ENCODE measurements at places on chromosomes 2 and 18.

- DNase-seq, result no peak
These were observed 263.9 kb downstream of the ALPK2 start for GRCh38 chr18:58364876-58365528.

DNA sequence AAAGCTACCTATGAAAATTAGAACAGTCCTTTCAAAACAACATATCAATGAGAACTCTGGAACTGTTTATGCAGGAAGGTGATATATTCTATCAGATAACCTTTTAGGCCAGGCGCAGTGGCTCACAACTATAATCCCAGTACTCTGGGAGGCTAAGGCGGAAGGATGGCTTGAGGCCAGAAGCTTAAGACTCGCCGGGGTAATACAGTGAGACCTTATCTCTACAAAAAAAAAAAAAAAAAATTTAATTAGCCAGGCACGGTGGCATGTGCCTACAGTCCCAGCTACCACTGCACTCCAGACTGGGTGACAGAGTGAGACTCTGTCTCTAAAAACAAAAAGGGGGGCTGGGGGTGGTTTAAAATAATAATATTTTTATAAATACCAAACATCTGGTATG is 77.9 kb downstream of the OSBPL1A start:
- no peak for DNase-seq

DNA sequence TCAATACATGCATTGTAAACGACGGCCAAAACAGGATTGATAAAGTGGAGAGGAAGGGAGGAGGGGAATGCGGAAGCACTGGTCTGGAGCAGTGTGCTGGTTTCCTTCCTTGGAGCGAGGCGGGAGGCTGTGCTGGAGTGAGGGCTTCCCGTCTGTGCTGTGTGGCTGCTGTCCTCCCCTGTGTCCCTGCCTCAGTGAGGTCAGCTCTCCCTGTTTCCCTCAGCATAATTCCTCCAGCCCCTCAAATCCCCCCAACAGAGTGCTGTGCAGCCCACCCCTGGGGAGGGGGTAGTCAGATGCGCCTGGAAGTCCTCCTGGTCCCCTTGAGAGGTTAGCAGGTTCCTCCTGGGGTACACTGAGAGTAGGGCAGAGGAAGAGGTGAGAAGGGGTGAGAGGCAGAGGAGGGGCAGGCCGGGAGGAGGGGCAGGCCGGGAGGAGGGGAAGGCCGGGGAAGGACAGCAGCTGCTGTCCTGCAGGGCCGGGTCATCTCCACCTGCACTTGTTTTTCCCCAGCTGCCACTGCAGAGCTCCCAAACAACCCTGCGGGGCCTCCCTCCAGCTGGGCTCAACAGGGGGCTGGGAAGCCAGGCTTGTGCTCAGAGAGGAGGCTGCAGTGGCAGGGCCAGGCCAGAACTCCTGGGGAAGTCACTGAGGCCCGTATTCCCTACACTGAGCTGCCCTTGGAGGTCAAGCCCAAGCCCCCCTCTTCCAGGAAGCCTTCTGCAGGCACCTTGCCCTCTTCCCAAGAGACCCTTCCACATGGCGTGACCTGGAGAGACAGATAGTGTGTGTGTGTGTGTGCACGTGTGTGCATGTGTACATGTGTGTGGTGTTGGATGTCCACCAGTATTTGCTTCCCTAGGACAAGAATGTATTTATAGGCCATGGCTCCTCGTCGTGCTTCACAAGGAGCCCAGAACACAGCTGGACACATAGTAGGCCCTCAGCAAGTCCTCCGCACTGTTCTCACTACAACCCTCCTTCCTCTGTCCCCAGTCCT is 13.2 kb upstream of the ATP6V1B1 start:
- DNase-seq, result peak; percentile 58

DNA sequence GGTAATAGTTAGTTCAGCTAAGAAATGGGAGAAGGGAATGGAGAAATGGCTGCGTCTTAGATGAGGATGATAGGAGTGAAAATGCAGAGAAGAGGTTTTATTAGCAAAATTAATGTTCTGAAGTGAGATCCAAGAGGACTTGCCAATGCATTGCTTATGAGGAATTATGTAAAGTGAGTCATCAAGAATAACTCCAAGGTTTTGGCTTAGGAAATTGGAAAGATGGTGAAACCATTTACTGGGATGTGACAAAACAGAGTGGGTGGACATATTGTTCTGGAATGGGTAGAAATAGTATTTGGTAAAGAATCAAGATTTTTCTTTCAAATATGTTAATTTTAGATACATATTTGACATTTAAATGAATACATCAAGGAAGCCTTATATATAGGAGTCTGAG is 306.6 kb upstream of the CYRIA start:
- no peak for DNase-seq

DNA sequence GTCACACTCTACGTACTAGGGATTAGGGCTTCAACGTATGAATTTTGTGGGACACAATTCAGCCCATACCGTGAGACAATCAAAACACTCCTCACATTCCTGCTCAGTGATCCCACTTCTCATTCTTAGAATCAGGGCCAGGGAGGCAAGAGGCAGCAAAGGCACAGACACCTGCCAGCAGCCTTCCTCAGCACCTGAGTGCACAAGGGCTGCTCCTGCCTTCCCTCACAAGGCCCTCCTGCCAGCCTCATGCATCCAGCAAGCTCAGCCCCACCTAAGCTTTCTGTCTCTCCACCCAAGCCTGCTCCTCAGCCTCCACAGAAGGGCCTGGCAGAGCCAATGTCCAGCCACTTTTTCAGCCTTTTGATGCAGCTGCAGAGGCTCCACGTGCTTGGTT is 141.6 kb downstream of the SP3 start:
- DNase-seq, result no peak

- no peak for DNase-seq
These were observed 110.4 kb downstream of the ADCYAP1 start for GRCh38 chr18:1014951-1015624.

- peak; percentile 24 for DNase-seq
These were observed 199.9 kb downstream of the BCL2 start for GRCh38 chr18:63119647-63120046.

- DNase-seq, result no peak
These were observed 241.8 kb upstream of the RAB12 start for GRCh38 chr18:8367217-8367988.

GRCh38 chr2:181594322-181594721 is 62.6 kb downstream of the CERKL start:
- DNase-seq, result no peak

GRCh38 chr2:147161746-147162145 is 683.1 kb upstream of the ACVR2A start:
- no peak for DNase-seq

DNA sequence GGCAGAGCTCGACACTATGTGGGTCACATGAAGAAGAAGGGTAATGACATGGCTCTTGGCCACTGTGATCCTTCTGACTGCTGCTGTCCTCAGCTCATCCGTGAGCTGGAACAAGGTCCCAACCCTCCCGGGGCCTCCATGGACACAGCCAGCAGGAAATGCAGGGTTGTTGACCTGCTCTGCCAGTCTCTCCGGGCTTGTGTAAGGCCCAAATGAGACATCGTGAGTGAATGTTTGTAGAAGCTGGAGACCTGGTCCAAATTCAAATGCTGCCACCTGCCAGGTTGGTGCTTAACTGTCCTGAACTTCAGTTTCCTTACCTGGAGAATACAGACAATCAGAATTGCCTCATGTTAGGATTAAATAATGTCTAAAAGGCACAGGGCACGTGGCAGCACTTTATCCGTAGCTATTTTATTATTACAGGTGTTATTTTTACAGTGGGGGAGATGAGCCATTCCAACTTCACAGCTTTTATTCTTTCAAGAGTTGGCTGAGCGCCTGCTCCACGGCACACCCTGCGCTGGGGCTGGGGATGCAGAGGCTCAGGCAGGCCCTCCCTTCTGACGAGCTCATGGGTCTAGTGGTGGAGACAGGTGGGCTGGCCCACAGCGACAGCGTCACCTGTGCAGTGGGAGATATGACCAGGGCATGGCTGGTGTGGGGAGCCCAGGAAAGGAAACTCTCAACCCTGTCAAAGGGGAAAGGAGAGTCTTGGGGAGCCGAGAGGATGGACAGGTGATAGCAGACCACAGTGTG is 15.1 kb downstream of the ARHGEF4 start:
- DNase-seq, result no peak

- no peak for DNase-seq
These were observed 91.8 kb downstream of the HRH4 start for GRCh38 chr18:24552218-24552617.

DNA sequence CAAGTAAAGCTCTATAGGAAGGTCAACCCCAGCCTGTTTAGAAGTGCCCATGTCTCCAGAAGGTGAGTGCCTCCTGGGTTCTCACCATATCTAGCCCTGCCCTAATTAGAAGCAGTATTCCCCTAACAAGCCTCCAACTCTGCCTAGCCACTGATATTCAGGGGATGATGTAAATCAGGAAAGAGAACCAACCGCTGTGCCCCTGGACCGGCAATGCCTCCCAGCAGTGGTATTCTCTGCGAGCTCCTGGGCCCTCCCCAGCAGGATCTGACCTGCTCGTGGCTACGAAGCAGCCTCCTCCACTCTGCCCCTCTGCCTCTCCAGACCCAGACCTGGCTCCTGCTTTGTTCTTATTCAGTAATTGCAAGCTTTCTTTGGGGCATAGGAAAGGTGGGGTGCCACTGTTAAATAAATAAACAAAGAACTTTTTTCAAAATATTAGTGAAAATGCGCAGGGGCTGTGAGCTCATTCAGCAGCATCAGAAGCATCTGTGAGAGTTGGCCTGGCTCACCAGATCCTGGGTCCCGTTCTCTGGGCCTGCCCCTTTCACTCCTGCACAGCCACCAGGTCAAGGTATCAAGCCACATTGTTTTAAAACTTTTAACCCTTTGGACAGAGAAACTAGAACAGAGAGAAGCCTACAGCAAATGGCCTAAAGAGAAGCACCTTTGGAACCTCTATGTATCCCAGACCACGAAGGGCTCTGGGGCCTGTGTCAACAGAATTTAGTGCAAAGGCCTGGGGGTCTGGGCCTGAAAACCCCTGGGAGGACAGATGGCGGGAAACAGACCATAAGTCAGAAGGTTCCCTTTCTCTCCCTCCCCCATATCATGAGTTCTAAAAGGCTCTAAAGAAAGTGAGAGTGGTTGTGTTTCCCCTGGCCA is 11.9 kb downstream of the MREG start:
- DNase-seq, result no peak

DNA sequence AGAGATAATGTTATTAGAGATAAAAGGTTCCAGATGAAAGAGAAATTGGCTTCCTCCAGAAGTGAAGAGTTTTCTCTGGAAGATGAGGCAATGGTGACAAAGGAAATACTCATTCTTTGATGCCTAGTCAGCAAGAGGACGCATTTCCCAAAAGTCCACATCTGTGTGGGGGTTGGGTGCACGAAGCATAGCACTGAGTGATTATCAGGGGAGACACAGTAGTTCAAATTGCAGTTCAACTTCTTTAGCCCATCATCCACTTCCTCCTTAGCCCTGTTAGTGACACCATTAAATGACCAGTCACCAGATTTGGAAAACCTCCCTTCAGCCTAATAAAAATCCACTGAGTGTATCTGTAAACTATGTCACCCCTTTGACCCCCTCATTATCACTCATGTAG is 80.9 kb upstream of the PHLPP1 start:
- DNase-seq, result no peak

DNA sequence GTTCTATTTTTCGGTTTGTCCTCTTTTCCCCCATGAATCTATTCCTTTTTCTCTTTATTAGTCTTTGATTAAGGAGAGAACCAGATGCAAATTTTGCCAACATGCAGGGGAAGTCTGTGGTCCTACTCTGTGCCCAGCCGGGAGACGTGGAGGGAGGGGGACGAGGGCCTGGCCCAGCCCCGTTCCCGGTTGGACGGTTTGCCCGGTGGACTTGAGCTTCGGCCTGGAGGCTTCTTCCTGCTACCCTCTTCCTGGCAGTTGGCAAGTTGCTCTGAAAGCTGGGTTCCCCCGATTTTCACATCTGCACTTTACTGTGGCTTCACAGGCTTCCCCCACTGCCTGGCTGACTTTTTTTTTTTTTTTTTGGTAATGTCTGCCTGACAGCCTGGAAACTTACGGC is 39.3 kb upstream of the GBX2 start:
- DNase-seq, result no peak

DNA sequence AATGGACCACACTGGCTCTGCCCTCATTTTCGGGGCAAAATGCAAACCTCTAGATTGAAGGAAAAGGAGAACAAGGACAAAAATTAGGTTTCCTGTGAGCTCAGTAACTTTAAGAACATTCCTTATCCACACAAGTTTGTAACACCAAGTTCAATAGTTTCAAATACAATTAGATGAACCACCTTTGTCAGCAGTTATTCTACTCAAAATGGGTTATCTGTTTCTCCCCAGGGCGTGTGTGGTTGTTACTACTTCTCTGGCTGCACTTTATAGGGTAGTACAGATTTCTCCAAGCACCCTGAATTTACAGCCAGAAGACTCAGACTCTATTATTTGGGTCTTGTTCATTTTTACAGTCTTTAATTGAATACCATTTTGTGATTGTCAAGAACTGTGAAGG is 45.0 kb upstream of the TANK start:
- DNase-seq, result no peak

DNA sequence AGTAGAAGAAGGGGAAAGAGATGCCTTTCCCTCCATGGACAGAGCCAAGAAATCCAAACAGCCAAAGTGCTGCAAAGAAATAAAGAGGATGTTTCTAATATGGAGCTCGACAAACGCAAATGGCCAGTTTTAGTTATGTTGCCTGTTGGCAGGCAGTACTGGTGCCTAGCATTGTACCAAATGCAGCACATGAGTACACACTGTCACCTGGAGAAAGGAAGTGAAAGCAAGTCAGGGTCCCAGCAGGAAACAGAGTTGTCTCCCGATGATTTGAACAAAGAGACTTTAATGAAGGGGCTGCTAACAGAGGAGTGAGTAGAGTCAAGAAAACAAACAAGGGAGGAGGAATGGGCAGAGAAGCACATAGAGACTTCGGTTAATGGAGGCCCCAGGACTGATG is 623.0 kb downstream of the BCL11A start:
- no peak for DNase-seq

GRCh38 chr2:68943581-68944568 is 8.8 kb downstream of the GKN2 start:
- peak; percentile 68 for DNase-seq

DNA sequence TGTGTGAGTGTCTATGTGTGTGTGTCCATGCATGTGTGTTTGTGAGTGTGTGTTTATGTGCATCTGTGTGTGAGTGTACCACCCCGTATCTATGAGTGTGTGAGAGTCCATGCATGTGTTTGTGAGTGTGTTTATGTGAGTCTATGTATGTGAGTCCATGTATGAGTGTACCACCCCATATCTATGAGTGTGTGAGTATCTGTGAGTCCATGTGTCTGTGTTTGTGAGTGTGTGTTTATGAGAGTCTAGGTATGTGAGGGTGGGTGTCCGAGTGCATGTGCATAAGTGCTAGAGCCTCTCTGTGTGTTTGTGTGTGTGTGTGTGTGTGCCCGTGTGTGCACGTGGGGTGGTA is 86.0 kb upstream of the ATG16L1 start:
- no peak for DNase-seq

DNA sequence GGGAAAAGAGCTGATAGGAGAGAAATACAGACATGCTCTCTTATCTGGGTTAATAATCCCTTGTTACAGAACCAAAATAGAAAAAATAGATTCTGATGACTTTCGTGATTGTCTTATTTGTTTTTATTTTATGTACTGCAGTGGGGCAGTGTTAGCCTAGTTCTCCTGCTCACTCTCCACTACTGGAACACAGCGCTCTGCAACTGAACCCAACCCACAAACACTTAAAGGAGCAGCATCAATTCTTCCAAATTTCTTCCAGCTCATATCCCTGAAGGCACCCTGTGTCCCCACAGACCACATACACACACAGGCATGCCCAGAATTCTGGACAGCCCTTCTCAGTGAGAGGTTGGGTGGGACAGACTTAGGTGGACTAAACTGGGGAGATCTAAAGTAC is 160.6 kb downstream of the SS18 start:
- no peak for DNase-seq

- no peak for DNase-seq
These were observed 2.0 kb downstream of the DNAJC27 start for GRCh38 chr2:24969784-24970183.

GRCh38 chr2:237497838-237498186 is 10.8 kb downstream of the MLPH start:
- no peak for DNase-seq

Measured in COR-L47 (cell line).